Panc1 (cell line): ENCODE measurements at places on chromosomes 1 and 21.
A peak's percentile ranks its signal among the peaks of the same experiment; 100 is the strongest.

- peak; percentile 45 for DNase-seq
Observed at GRCh38 chr1:206864939-206865671, at the start of gene IL20. TSS of gene IL20 (plus strand) at chr1:206865623. CDS start at chr1:206865853, 230 bp downstream.

DNA sequence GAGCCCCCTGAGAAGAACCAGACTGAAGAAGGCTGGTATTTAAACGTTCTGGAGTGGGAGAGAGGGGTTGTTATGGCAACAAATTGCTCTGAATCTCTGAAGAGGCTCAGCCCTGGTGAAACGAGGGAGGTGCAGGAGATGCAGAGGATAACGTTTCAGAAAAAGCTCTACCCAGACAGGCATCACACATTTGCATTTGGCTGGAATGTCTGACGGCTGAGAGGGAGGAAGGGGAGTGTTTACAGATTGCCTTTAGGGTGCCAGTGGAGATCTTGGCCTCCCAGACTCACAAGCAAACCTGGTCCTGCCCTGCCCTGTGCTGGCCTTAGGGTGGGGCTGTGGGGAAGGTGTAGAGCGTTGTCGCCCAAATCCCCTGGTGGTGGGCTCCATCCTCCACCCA lies 169.0 kb upstream of the AJAP1 start:
- no peak for DNase-seq

DNA sequence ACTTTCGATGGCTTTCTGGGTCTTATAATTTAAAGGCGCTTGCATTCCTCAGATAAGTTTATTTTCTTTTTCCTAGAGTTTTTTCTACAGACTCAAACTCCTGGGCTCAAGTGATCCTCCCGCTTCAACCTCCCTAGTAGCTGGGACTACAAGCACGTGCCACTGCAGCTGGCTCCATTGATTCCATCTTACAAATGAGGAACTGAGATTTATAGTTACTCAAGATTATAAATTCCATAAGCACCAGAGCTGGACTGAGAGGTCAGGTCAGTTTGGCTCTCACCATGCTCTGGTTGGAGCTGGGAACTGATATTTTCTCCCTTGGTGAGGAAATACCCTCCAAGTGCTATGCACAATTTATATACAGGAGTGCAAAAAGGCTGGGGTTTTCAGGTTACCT lies 13.4 kb upstream of the PRPF38B start:
- no peak for DNase-seq

DNA sequence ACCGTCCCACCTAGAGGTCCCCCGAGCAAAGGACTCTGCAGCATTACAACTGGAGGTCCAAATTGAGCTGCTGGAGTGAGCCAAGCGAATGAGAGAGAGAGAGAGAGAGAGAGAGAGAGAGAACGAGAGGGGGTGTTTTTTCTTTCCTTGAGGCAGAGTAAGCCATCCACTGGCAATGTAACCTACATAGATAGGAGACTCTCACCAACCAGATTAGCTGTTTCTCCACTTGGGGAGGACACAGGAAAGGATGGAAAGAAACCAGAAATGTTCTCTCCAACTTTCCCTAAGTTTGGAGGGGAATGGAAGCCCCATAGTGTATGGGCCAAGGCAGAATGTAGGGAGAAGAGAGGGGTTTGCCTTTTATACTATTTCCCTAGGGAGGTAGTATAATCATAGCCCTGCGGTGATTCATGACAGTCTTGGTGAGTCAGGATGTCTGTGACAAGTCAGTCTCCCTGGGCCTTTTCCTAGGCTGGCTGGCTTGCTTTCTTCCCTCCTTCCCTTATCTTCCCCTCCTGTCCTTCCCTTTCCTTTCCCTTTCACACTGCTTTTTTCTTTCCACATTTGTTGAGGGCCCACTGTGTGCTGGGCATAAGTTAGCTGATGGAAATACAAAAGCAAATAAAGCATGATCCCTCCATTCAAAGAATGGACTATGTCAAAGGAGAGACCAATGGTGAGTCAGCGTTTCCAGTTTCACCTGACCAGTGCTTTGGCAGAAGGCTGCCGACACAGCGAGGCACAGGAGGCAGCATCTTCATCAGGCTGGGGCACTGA lies 7.1 kb downstream of the FNDC7 start:
- DNase-seq: peak; percentile 62

DNA sequence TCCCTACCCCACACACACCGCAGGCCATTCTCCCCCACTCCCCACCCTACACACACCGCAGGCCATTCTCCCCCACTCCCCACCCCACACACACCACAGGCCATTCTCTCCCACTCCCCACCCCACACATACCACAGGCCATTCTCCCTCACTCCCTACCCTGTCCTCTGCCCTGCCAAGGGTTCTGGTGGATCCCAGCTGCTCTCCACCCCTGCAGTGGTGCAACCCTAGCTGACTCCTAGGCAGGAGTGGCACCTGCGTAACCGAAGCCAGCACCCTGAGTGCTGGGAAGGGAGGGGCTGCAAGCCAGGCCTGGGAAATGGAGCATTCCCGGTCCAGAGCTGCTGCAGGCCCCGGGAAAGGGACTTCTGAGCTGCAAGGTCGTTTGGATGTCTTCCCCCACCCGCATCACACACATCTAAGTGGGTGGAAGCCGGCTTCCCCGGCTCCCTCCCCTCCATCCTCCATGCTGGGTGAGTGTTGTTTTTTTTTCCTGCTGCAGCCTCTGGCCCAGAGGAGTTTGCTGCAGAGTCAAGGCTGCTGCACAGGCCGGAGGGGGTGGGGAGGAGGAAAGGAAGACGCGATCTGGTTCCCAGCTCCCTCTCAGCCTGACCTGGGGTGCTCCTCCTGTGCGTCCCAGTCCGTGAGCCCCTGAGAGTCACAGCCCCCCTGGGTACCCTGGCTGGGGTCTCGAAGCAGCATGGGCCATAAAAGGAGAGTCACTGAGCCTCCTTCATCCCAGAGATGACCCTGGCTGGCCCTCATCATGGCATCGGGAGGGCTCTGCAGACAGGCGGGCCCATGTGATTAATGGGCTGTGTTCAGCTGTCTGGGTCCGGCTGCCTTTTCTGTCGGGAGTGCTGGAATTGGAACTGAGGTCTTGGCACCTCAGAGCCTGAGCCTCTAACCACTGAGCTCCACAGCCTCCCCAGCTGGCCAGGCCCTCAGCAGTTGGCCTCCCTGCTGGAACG lies 16.1 kb downstream of the H6PD start:
- DNase-seq: no peak

DNA sequence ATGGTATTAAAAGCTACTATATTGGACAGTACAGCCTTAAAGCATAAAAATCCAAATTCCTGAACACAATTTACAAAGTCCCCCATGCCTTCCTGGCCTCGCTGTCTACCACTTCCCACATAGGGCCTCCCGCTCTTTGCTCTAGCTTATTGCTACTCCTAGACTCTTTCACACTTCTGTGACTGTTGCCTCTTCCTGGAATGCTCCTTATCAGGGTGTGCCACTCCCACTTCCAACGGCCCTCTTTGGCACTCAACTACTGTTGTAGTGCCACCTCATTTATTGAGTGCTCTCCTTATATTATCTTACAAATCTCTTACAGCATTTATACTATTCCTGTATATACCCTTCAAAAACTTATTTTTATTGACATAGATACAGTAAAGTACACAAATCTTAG lies 4.8 kb downstream of the SARS1 start:
- DNase-seq: no peak

GRCh38 chr1:234488054-234489006 lies 9.4 kb upstream of the TARBP1 start:
- no peak for DNase-seq

DNA sequence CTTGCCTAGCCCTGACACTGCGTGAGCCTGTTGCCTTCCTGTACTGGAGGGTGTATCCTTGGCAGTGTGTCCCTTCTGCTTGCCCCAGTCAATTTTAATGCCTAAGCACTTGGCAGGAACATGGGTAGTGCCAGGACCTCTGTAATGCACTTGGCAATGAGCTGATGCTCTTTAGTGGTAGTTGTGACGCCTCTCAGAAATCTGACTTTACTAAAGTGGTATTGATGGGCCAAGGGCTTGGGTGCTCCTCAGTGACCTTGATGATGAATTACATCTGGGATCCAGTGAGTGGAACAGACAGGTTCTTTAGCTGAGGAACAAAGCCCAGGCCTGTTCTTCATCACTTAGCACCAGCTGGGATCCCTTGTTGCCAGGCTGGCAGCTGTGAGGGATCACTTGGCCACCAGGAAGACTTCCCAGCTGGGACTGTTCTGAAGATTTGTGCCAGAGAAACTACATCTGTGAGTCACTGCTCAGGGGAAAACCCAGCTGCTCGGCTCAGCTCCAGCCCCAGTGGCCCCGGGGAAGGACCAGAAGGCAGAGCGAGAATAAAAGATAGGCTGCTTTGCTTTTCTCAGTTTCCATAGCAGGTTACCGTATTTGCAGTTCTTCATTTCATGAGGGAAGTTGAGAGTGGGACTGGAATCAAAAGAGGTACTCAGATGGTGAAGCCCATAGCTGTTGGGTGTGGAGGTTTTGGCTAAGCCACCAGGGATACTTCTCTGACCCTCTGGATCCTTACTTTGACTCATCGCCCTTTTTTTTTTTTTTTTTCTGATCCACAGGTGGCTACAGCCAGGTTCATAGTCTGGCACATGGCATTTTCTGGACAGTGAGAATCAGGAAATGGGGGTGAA lies 28.5 kb upstream of the KCNA2 start:
- DNase-seq: no peak

DNA sequence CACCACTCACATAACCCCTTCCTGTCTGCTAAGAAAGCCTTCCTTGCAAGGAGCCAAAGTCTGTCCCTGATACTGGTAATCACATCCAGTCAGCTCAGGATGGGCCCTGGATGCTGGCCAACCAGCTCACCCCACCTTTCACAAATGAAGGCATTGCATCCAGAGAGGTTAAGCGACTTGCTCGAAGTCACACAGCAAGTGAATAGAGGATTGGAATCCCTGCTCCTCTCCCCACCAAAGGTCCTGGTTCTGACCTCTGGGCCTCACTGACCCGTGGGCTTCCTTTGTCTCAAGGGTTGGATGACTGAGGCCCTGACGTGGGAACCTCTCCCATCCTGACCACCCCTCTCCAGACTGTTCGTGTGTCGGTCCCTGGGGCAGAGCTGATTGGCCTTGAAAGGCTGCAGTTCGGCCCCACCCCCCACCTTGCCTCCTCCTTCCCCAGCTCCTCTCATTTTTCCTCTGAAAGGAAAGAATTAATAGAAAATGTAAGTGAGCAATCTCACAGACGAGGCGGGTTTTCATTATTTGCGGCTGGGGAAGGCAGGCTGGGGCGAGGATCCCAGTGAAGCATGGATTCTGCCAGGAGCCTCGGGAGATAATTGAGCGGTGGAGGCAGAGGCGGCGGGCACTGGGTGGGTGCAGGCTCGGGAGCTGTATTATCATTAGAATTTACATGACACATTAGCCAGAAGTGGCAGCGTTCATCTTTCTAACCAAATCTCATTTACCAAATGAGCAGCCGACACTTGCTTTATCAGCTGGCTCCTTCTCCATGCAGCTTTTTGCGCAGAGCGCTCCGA lies 101.5 kb upstream of the CSF3R start:
- DNase-seq: no peak

GRCh38 chr1:47983691-47984090 lies 13.5 kb downstream of the TRABD2B start:
- DNase-seq: no peak

- no peak for DNase-seq
Observed at GRCh38 chr1:59779949-59780348, 34.8 kb upstream of the HOOK1 start.

DNA sequence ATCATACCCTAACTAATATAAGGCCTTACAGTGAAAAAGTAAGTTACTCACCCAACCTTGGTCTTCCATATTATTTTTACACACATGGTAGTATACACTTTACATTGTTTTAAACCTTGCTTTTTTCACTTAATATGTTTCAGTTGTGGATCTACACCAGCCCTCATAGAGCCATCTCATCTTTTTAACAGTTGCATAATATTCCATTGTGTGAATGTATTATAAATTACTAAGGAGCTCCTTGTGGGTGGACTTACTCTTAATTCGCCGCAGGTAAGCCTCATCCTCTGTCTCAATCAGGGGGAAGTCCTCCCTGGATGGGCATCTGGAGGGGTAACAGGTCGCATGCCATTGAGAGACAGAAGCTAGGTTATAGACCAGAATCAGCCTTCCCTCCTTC lies 13.2 kb downstream of the RXFP4 start:
- DNase-seq: no peak

DNA sequence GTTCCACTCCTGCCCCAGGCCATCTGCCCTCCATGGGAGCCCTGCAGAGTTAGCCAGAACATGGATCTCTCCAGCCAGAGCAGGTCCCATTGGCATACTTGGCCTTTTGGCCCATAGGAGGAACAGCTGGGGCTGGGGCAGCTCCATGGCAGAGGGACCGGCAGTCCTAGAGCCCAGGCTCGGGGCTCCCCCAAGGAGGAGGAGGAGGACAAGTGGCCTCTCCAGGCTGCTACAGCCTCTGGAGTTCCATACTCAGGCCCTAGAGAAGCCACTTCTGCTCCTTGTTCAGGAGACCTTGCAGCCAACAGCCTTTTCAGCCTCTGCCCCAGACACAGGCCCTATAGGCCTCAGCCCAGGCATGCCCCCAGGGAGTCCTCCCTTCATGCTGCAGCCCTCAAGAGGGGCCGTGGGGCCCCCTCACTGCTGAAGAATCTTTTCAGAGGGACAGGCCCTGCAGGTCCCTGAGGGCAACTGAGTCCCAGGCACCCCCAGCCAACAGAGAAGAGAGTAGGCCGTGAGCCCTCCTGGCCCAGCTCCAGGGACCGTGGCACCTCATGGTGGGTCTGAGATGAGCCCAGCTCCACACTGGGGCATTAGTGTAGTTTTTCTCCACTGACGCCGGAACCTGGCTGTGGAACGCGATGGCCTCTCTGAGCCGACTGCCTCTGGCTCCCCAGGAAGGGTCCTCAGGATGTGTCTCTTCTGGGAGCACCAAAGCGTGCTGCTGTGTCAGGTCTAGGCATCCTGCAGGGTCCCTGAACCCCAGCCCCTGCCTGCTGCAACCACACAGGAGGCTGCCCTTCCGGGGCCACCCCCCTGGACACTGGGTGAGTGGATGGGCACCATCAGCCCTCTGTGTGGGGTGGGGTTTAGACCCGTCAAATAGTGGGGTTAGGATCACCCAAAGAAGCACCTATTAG lies 297.6 kb upstream of the VAMP3 start:
- DNase-seq: no peak

DNA sequence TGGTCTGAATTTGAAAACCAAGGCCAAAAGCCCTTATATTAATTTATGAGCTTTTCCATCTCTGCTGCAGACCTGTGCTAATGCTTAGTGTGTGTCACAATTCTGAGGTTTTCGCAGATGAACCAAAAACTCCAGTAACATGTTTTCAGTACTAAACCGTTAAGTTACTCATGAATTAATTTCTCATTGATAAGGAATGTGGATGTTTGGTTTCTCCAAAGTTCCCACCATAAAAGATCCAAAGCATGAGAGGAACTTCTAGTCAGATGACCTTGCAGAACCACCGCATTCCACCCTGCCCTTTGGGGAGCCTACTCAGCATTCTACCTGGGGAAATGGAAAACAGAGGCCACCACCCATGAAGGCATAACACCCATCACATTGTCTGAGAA lies 7.5 kb upstream of the LEPR start:
- no peak for DNase-seq

GRCh38 chr1:9341301-9341845 lies 48.7 kb downstream of the SPSB1 start:
- no peak for DNase-seq

DNA sequence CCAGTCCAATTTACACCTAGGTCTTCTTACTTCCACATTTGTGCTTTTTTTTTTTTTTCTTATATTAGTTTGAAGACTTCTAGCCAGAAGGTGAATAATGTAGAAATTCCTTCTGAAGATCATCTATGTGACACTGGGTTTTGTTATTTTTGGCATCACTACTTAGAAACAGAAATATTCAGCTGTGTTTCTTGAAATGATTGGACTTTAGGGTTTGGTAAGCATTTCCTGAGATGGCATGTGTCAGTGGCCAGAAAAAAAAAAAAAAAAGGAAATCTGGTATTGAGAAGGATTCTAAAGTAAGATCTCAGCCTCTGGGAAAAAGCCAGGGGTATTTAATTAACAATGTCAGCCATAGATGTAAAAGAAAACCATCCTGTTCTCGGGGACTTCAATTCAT lies 43.4 kb upstream of the LRRC8C start:
- DNase-seq: no peak
